ENCODE measurements at places on chromosomes 13 and 19.

DNA sequence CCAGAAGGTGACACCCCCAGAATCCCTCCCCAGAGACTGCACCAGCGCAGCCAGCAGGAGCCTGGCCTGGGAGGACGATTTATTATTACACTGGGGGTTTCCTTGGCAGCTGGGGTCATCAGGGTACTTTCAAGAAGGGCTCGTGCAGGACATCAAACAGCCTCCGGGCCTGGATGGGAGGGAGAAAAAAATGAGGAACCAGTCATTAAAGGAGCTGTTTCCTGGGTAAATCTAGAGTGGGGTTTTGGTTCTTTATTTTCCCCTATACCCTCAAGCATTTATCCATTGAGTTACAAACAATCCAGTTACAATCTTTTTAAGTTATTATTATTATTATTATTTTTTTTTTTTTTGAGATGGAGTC, 3.1 kb downstream of the POLR1G start:
- no peak for DNase-seq

- DNase-seq = no peak
These were observed 12.9 kb downstream of the LONP1 start for GRCh38 chr19:5706876-5707573.

- no peak for DNase-seq
These were observed 7.7 kb downstream of the ATP13A1 start for GRCh38 chr19:19655641-19656343.

DNA sequence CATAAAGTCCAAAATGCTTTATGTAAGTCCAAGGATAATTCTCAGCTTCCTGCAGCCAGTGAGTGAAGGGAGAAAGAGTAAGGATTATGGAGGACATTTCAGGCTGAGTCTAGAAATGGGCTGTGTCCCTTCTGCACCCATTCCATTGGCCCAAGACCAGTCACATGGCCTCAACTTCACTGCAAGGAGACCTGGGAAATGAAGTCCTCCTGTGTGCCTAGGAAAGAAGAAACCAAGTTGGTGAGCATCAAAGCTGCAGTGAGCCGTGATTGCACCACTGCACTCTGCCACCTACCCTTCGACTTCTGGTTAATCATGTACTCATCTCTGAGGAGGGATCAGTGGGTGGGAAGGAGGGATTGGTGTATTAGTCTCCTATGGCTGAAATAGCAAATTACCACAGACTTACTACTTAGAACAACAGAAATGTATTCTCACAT, 3.6 kb upstream of the CD37 start:
- no peak for DNase-seq

GRCh38 chr13:112748947-112749735, 59.3 kb downstream of the ATP11A start:
- DNase-seq = no peak

GRCh38 chr13:112053167-112053743, 13.7 kb upstream of the SOX1 start:
- no peak for DNase-seq

- DNase-seq = no peak
These were observed 1.2 kb downstream of the ACP7 start for GRCh38 chr19:39085392-39085791.

DNA sequence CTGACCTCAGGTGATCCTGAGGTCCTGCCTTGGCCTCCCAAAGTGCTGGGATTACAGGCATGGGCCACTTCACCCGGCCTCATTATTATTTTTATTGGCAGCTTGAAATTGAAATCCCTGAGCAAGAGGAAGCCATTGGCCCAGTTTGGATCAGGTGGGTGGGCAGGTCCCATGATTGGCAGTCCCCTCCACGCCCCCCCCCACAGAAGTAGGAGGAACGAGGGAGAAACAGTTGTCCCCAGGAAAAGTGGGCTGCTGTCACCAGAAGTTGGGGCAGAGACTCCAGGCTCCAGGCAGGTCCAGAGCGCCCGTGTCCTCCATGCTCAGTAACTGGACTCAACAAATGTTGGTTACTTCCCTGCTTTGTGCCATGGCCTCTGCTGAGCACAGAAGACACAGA, 70.4 kb downstream of the SIPA1L3 start:
- no peak for DNase-seq

GRCh38 chr19:35295792-35296462, 4.0 kb downstream of the MAG start:
- no peak for DNase-seq

GRCh38 chr13:40342901-40343300, 323.5 kb downstream of the FOXO1 start:
- DNase-seq = no peak

Data from NCI-H2107 (cell line).